ENCODE measurements at places on chromosomes 2 and 18.
A peak's percentile ranks its signal among the peaks of the same experiment; 100 is the strongest.

- DNase-seq: no peak
Measured at GRCh38 chr2:31302940-31303563, 69.1 kb downstream of the EHD3 start.

DNA sequence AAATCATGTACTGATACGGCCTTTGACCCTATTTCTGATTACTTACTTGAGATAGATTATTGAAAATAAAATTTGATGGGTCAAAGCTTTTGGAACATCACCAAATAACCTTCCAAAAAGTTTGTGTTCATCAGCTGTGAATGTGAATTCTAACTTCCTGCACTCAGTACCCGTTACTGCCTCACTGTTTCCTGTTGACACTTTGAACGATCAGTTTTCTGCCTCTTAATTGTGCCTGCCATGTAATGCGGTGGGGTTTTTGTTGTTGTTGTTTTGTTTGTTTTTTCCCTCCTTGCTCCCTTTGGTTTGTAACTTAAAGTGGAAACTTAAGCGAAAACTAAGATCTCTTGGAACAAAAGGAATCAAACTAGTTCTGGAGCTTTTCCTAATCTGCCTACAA lies 18.9 kb downstream of the ATG16L1 start:
- DNase-seq: peak; percentile 61

DNA sequence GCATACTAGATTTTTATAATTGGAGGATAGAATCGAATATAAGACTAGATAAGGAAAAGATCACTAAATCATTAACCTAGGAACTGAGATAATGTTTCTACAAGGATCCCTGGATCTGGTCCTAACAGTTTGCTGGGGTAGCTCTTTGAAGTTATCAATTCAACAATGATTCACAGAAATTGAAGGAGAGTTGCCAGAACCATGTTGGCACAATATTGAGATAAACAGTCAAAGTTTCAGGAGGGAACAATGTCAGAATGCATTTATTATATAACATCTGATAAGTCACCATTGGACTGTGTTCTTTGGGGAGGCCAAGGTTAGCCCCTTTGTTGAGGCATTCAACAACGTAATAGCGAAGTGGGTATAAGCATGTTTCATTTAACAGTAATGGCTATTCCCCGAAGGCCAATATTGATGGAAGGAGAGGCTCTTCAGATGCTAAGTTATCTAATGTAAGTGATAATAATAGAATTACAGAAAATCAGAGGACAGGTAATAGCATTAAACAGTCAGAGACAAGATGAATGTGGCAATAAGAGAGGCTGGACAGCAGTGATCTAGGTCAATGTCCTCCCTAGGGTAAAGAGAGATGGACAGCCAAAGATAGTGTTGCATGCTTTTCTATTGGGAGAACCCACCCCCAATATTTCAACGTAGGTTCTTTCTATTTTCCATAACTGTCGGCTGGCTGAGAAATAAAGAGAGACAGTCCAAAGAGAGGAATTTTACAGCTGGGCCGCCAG lies 604.8 kb upstream of the GYPC start:
- DNase-seq: no peak

- DNase-seq: no peak
Measured at GRCh38 chr2:66748939-66749338, 314.0 kb downstream of the MEIS1 start.

DNA sequence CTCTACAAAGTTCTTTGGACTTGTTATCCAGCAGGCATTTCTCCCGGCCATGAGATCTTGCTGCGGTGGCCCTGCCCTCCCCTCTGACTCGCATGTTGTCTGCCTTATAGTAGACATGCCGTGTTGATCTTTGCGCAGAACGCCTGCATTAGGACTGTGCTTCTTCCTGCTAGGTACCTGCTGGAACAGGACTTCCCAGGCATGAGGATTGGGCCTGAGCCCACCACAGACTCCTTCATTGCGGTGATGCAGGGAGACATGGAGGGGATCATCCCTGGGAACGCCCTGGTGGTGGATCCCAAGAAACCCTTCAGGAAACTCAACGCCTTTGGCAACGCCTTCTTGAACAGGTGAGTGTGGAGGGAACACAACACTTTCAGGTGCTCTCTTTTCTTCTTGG lies 10.1 kb downstream of the EHD3 start:
- DNase-seq: no peak

- no peak for DNase-seq
Measured at GRCh38 chr2:206422493-206422892, 20.8 kb upstream of the ADAM23 start.

DNA sequence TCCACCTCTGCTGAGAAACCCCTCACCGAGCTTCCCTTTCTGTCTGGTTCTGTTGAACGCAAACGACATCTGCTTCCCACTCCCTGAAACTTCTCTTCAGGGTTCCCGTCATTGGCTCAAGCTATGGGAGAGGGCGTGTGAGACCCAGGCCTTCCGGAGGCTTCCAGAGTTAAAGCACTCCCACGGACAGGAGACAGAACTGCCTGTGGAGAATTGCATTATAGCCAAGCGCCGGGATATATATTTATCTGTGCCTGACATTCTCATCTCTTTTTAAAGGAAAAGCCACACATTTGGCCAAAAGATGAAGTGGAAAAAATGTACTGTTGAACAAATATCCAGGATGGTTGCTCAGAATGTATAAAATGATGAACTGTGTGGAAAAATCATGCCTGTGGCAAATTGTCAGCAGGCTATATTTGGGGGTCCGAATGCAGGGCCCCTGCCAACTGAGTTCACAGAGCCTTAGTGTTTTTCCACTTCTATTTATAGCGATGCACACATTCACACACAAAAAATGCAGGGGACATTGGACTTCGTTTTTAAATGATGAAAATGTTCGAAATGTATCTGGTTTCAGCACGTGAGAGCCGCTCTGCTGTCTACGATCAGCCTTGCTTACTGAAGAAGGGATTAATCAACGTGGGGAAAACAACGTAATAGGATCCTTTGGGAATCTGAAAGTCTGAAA lies 59.5 kb downstream of the E2F6 start:
- DNase-seq: no peak

- no peak for DNase-seq
Measured at GRCh38 chr2:150483532-150483931, 3.9 kb downstream of the RND3 start.

DNA sequence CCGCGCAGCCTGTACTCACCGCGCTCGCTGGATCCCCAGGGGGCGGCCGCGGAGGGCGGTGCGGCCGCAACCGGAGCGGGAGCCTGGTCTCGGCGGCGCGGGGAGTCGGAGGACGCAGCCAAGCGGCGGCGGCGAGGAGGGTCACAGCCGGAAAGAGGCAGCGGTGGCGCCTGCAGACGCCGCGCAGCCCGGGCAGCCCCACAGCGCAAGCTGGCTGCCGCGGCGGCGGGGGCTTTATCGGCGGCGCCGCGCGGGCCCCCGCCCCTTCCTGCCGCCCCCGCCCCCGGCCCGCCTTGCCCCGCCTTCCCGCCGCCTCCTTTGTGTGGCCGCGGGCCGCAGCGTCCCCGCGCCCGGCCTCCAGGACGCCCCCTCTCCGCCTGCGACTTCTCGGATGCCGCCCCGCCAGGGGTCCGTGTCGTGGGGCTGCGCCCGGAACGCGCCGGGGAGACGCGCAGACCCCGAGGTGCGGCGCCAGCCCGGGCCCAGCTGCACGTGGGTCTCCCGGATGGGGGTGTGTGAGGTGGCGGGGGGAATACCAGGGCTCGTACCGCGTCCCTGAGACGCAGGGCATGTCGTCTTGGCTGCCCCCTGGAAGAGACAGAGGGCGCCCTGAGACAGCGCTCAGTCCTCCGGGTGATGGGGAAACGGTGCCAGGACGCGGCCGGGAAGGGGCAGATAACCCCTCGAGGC lies at the start of gene SERPINE2:
TSS of gene SERPINE2 (minus strand) at position 207 of the 690 bp plus-strand sequence. CDS start 37,386 bp downstream, outside the sequence.
- DNase-seq: peak; percentile 28

DNA sequence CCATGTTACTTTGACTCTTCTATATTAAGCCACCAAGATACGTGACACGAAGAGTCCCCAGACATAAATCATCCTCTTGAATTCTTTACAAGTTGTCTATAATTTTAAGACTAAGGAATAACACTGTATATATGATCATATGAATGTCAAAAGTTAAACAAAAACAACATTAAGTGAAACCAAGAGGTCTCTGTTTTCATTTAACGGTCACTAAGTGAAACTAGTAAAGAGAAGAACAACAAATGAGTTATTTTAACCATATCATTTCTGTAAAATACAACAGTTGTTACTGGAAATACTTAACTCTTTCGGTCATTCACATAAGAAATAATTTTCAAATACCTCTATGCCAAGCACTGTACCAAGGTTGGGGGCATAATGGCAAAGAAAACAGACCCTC lies 45.7 kb upstream of the STK17B start:
- no peak for DNase-seq

GRCh38 chr2:182950546-182950945 lies 84.1 kb upstream of the FRZB start:
- DNase-seq: no peak

- no peak for DNase-seq
Measured at GRCh38 chr2:230889911-230890601, 25.3 kb downstream of the ITM2C start.

DNA sequence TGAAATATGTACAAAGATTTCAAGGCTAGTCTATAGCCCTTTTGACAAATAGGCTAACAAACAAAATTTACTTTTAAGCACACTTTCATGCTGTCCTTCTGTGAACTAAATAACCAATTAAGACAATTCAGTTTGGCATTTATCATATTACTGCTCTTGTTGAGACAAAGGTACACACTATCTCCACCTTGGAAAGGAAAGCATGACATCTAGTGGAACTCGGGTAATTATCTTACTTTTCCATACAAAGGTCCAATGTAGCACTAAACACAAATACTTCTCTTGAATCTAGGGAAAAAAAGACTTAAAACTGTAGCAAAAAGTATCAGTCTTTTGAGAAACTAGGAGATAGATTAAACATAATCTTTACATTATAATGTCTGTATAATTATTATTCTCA lies 125.0 kb upstream of the CD226 start:
- DNase-seq: no peak

DNA sequence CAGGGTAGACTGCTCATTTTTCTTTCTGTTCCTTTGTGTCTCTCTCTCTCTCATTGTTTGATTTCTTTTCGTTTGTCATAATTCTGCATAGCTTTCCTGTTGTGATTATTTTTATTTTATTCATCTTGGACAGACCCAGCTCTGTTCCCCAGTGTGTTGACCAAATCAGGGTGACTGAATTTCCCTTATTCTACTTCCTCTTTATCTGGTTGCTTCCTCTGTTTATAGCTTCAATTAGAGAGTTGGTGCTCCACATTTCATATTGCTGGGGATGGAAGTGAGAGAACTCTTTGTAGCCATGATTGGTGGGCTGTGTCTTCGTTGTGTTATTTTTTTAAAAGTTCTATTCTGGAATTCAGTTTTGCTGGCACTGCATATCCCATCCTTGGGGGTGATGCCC lies 19.1 kb downstream of the PROKR1 start:
- no peak for DNase-seq

GRCh38 chr18:78772360-78773302 lies 207.0 kb upstream of the SALL3 start:
- no peak for DNase-seq

- DNase-seq: no peak
Measured at GRCh38 chr2:47208852-47209606, 53.9 kb upstream of the STPG4 start.

DNA sequence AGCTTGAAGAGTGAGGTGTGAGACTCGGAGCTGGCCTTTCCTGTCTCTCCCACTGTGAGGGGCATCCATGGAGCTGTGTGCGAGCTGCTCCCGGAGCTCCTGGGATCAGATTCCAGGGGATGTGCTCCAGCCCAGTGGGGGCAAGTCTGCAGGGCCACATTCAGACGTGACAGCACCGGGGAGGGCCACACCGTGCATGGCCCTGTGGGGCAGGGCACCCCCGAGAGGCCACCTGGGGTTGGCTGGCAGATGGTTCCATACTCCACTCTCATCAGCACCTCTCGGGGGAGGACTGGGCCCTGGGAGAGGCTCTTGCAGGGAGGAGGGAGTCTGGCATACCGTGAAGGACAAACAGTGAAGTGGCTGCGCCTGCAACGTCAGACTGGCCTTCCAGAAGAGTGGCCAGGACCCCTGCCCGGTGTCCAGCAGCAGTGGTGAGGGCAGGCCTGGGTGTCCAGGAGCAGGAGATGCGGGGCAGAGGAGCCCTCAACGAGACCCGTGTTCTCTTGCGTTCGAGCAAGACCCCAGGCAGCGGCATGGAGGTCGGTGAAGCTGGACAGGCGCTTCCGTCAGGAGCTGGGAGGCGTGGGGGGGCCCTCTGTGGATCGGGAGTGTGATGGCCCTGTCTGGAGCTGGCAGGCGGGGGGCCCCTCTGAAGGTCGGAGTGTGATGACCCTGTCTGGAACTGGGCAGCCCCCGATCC lies 84.3 kb downstream of the ASB1 start:
- no peak for DNase-seq

DNA sequence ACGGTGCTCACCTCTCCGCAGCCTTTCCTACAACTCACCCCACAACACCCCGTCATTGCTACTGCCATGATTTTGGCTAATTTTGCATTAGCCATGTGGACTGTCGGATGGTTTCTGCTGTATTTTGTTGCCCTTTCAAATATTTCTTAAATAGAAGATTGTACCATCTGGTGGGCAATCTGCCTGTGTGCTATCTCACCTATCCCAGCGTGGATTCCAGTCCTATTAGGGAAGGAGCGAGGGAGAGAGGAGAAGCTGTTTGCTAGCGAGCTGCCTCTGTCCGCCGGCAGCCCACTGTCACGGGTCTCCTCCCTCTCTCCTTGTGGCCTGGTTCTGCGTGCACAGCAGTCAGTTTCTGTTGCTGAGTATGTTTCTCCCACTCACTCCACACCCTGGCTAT lies 336.2 kb downstream of the TXNL1 start:
- DNase-seq: no peak

DNA sequence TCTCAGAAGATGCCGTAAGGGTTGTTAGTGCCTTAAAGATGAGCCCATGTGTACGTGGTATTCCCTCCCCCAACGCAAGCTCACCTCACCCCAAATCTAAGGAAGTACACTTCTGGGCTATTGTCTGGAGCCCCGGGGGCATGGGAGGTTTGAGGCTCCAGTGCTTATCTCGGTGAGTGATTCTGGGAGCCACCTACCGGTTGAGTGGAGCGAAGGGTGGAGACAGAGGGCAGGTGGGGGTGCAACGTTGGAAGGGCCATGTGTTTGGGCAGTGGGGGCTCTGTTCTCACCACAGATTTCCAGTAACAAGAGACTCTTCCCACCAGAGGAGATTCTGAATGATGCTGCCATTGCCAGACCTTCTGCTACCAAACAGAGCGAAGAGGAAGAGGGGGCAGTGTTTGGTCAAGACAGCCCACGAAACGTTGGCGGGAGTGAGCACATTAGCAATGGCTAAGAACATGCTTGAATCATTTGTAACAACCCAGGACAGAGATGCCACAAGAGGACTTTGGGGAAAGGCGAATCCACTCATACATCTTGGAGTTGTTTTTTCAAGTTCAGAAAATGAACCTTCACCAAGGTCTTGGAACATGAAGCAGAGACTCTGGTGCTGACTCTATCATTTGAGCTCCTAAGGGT lies 38.7 kb downstream of the TWIST2 start:
- DNase-seq: no peak

DNA sequence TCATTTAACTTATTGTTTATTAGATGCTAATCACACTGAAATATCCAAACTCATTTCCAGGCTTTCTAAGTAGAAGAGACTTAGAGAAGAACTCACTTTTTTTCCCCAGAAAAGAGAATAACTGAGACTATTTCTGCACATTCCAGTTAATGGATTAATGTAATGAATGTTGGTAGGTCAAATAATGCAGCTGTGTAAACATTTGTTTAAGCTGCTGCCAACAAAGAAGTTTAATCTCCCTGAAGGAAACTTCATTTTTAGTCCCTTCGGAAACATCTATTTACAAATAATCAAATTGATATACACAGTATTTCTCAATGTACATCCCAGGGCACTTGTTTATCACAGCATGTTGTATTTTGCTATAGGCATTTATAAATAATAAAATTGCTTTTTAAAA lies 126.9 kb downstream of the KCNS3 start:
- no peak for DNase-seq

- DNase-seq: no peak
Measured at GRCh38 chr2:149061133-149061745, 22.7 kb downstream of the LYPD6B start.
